Umbilical cord (tissue), 2 donors: ENCODE measurements at places on chromosomes 16 and 17. TPM values are rescaled to one million over a fixed set of nuclear protein-coding genes. Genes with fewer than 3 reads are reported as not detected.

CTRB1 gene
- total RNA-seq = not detected

GP1BA gene
- 0.72 TPM for total RNA-seq

KRTAP3-2 gene
- total RNA-seq = 31.1 TPM

GSG1L gene
- total RNA-seq = not detected
